ENCODE measurements at places on chromosomes 11 and 22. TPM values are rescaled to one million over a fixed set of nuclear protein-coding genes. Genes with fewer than 3 reads are reported as not detected.
A peak's percentile ranks its signal among the peaks of the same experiment; 100 is the strongest.

Gene MMP7
- not detected for total RNA-seq

Gene GRK3
- 1.8 TPM for total RNA-seq

Gene CKAP5
- 56.5 TPM for total RNA-seq

Gene SERHL2
- total RNA-seq: 2.9 TPM

Gene KCNA4
- total RNA-seq: under 0.01 TPM

GRCh38 chr11:73478737-73479347 lies 102.6 kb downstream of the RELT start:
- H3K27ac ChIP-seq: no peak overlapping the region
- no peaks in the 10 kb centered on the region for H3K27me3 ChIP-seq
- peak; percentile 83 for DNase-seq
- H3K4me1 ChIP-seq: peaks cover 5% of the 10 kb centered on the region

- H3K27me3 ChIP-seq: no peaks in the 10 kb centered on the region
- DNase-seq: no peak
- H3K27ac ChIP-seq: no peak overlapping the region
- H3K4me1 ChIP-seq: no peaks in the 10 kb centered on the region
- no peak overlapping the region for H3K4me3 ChIP-seq
- no peaks in the 10 kb centered on the region for H3K36me3 ChIP-seq
These were observed 15.7 kb upstream of the IL10RA start for GRCh38 chr11:117970400-117971024.

DNA sequence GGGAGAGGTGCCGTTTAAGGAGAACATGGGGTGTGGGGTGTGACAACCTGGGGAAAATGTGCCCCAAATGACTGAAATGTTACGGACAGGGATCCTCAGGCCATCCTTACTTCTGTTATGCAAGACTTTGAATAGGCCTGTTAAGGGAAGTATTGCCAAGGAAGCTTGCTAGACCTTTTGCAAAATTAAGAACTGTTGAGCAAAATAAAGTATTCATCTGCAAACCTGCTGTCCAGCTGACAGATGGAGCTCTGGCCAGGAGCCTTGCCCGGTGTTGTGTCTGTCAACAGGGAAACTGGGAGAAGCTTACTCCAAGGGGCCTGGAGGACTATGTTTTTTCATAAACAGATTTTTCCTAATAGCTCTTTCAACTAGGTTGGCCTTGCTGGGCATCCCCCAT lies 48.0 kb downstream of the FAT3 start:
- peaks cover 38% of the 10 kb centered on the region for H3K4me1 ChIP-seq
- no peak for DNase-seq
- no peaks in the 10 kb centered on the region for H3K36me3 ChIP-seq
- H3K4me3 ChIP-seq: no peak overlapping the region
- no peak overlapping the region for H3K27ac ChIP-seq

GRCh38 chr11:1194977-1195681 lies 27.7 kb upstream of the MUC5B start:
- H3K4me3 ChIP-seq: no peak overlapping the region
- no peaks in the 10 kb centered on the region for H3K4me1 ChIP-seq
- H3K36me3 ChIP-seq: no peaks in the 10 kb centered on the region
- DNase-seq: no peak
- no peak overlapping the region for H3K27ac ChIP-seq

- DNase-seq: peak; percentile 90
- H3K4me3 ChIP-seq: peak overlapping the region; percentile 3
- no peaks in the 10 kb centered on the region for H3K27me3 ChIP-seq
These were observed 17.1 kb upstream of the SYTL2 start for GRCh38 chr11:85827748-85828639.

GRCh38 chr22:20494978-20495860 lies at the start of gene KLHL22:
Gene KLHL22 (minus strand): TSS chr22:20495795. CDS start chr22:20489211, 6,584 bp downstream.
- H3K36me3 ChIP-seq: no peaks in the 10 kb centered on the region
- peaks cover 11% of the 10 kb centered on the region for H3K4me1 ChIP-seq
- DNase-seq: peak; percentile 81
- peak within 1 kb of the TSS; percentile 78 for H3K27ac ChIP-seq

- no peak for DNase-seq
- no peaks in the 10 kb centered on the region for H3K4me1 ChIP-seq
- H3K4me3 ChIP-seq: no peak overlapping the region
- H3K27me3 ChIP-seq: no peaks in the 10 kb centered on the region
- no peaks in the 10 kb centered on the region for H3K36me3 ChIP-seq
- H3K27ac ChIP-seq: no peak overlapping the region
These were observed 29.9 kb upstream of the OR5B12 start for GRCh38 chr11:58471892-58472291.
